ENCODE measurements at places on chromosomes 7 and 10. TPM values are rescaled to one million over a fixed set of nuclear protein-coding genes. Genes with fewer than 3 reads are reported as not detected.

SRI gene
- 21.7 TPM for total RNA-seq

TMEM236 gene
- total RNA-seq, result 0.09 TPM

KLF14 gene
- not detected for total RNA-seq

NME8 gene
- total RNA-seq, result not detected

- no peak for DNase-seq
Measured at GRCh38 chr7:132312531-132313055, 263.7 kb downstream of the PLXNA4 start.

GRCh38 chr7:55189878-55190436 lies 171.1 kb downstream of the EGFR start:
- no peak for DNase-seq

DNA sequence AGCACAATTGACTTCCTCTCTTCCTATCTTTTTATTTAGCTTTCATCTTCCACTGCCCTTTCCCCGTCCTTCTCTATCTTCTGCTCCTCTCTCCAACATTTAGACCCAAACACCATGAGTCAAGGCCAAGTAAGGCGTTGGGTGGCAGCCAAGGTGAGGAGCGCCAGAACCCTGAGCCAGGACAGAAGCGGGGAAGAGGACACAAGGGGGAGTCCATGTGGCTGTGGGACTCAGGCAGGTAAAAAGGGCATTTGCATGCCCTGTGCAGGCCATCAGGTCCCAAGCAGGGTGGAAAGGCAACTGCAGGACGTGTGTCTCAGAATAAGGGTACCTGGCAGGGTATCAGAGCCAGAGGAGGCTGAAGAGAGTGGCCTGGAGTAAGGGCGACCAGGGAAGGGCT lies 192.4 kb upstream of the PFKP start:
- DNase-seq, result no peak

GRCh38 chr7:77482015-77482414 lies 55.1 kb upstream of the PTPN12 start:
- peak; percentile 23 for DNase-seq

DNA sequence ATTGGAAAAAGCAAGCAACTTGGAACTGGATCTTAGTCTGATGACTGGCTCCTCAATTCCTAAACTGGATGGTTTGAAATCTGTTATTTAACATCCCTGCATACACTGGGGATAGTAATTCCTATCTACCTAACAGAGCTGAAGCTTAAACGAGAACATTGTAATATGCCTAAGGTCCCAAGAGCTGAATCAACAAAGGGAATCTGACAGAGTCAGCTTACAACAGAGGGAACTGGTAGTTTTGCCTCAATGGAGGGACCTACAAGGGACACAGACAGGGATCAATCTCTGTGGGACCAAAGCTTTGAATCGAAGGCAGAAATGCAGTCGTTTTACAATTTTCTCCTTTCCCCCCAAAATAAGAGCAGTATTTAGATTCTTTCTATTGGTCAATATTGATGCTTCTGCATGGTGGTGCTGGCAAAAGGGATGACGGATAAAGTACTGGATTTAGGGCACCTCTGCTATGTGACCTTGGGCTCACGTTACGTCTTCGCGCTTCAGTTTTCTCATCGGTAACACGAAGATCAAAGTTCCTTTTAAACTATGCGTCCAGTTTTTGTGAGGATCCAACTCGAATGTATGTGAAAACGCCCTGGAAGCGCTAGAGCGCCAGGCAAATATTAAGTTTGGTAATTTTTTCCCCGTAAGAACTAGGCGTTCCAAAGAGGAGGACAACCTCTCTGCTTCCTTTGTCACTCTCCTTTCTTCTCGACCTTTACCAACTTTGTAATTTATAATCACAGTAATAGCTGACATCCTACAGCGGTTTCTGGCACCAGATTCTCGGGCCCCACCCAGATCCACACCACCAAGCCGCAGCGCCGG lies 1.1 kb downstream of the ACTR1A start:
- no peak for DNase-seq

DNA sequence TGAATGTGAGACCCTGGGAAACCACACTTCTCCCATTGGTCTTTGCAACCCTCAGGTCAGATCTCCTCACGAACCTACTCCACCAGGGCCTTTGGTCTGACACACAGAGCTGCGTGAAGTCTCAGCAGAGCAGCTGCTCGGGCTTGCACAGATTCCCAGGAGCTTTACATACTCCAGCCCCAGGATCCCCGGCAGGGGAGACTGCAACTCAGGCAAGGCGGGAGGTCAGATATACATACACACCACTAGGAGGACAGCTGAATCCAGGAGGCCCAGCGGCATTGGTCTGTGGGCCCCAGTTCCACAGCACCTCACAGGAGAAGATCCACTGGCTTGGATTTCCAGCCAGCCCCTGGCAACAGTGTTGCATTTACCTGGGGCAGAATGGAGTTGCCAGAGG lies 239.2 kb downstream of the GPAM start:
- DNase-seq, result no peak

GRCh38 chr7:29287366-29287765 lies 92.8 kb downstream of the CHN2 start:
- DNase-seq, result peak; percentile 95

GRCh38 chr10:22609251-22609650 lies 105.1 kb downstream of the PIP4K2A start:
- no peak for DNase-seq

All from fibroblast of the aortic adventitia (primary cell).